ENCODE measurements at places on chromosomes 3 and 15.

- peak; percentile 8 for DNase-seq
These were observed 36.0 kb upstream of the COLQ start for GRCh38 chr3:15557511-15557946.

DNA sequence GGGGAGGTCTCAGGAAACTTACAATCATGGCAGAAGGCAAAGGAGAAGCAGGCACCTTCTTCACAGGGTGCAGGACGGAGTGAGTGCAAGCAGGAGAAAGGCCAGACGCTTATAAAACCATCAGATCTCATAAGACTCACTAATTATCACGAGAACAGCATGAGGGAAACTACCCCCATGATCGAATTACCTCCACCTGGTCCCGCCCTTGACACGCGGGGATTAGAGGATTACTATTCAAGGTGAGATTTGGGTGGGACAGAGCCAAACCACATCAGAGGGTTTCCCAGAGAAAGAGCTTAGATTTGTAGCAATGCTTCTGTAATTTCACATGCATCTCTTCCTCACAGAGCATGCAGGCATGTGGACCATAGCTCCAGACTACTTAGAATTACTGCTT is 615.7 kb upstream of the UBE2E2 start:
- no peak for DNase-seq

DNA sequence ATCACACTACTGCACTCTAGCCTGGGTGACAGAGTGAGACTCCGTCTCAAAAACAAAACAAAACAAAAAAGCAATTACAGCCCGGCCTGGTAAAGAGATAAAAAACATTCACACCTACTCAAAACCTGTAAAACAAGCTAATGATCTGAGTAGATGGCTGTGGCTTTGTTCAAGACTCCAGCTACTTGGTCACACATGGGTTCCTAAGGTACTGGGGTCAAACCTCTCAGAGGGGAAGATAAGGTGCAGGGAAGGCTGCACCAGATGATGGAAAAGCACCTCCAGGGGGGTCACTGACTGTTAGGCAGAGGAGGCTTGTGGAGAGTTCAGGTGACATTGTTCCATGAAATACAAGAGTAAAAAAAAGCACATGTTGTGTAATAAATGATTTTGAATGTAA is 450.2 kb upstream of the WNT5A start:
- no peak for DNase-seq

- no peak for DNase-seq
These were observed 13.4 kb upstream of the FAM81A start for GRCh38 chr15:59424616-59425015.

DNA sequence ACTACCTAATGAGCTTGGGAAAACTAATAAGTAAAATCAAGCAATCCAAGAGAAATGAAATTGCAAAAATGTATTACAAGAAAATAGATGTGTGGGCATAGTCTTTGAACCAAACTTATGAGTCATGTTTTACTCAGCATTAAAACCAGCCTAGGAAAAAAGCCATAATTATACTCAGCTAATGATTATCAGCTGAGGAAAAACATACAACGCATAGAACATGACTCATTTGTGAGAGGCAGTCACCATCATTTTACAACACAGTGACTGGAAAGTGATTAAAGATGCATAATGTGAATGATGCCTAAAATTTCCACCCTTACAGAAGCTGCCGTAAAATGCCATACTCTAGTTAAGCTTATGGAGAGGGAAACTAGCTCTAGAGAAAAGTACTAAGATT is 238.0 kb upstream of the EOMES start:
- no peak for DNase-seq

DNA sequence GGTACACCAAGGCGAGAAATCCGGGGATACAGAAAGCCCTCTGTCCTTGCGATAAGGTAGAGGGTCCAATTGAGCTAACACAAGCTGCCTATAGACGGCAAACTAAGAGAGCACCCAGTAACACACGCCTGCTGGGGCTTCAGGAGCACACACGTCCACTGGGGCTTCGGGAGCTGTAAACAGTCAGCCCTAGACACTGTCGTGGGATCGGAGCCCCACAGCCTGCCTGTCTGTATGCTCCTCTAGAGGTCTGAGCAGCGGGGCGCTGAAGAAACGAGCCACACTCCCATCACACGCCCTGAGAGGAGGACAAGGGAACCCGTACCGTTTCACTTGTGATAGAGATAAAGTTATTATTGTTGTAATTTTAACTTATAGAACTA is 486 bp downstream of the SAMMSON start:
- no peak for DNase-seq

- DNase-seq, result no peak
These were observed 742.0 kb upstream of the LMCD1 start for GRCh38 chr3:7759630-7760029.

- no peak for DNase-seq
These were observed 77.4 kb upstream of the TERB2 start for GRCh38 chr15:44879066-44879465.

GRCh38 chr3:58271901-58272501 is 34.0 kb upstream of the RPP14 start:
- no peak for DNase-seq

- no peak for DNase-seq
These were observed 737.9 kb upstream of the BCHE start for GRCh38 chr3:166575161-166575560.

DNA sequence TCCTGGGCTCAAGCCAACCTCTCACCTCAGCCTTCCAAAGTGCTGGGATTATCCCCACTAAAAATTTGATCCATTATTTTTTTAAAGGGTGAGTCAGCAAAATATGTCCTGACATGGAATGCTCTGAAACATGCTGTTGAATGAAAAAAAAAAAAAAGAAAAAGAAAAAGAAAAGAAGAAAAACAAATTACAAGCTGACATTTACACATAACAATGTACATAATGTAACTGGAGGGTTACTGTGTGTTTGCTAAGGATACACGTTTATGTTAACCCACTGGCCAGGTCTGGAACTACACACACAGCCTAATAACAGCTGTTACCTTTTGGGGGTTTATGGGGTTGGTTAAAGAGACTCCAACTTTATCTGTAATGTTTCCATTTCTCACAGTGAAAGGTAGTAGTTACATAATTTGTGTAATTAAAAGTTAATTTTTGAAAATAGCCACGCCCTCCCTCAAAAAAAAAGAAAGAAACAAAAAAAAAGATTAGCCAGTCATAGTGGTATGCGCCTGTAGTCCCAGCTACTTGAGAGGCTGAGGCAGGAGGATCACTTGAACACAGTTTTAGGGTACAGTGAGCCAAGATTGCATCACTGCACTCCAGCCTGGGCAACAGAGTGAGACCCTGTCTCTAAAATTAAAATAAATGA is 3.1 kb upstream of the MESP2 start:
- DNase-seq, result no peak

- no peak for DNase-seq
These were observed 27.8 kb upstream of the AP4E1 start for GRCh38 chr15:50880651-50881114.

- no peak for DNase-seq
These were observed 1268.1 kb downstream of the OTOL1 start for GRCh38 chr3:162764808-162765071.

Data from activated CD8-positive, alpha-beta memory T cell treated with anti-CD3 and anti-CD28 coated beads for 1 hour (primary cell).